T-cell (primary cell): ENCODE measurements at places on chromosomes 11 and 22.

GRCh38 chr22:42993651-42994275, 21.2 kb downstream of the PACSIN2 start:
- no peaks in the 10 kb centered on the region for H3K27me3 ChIP-seq
- peaks cover 13% of the 10 kb centered on the region for H3K4me1 ChIP-seq
- H3K4me3 ChIP-seq: no peak overlapping the region
- no peak for DNase-seq
- peaks cover 4% of the 10 kb centered on the region for H3K36me3 ChIP-seq
- no peak overlapping the region for H3K27ac ChIP-seq

DNA sequence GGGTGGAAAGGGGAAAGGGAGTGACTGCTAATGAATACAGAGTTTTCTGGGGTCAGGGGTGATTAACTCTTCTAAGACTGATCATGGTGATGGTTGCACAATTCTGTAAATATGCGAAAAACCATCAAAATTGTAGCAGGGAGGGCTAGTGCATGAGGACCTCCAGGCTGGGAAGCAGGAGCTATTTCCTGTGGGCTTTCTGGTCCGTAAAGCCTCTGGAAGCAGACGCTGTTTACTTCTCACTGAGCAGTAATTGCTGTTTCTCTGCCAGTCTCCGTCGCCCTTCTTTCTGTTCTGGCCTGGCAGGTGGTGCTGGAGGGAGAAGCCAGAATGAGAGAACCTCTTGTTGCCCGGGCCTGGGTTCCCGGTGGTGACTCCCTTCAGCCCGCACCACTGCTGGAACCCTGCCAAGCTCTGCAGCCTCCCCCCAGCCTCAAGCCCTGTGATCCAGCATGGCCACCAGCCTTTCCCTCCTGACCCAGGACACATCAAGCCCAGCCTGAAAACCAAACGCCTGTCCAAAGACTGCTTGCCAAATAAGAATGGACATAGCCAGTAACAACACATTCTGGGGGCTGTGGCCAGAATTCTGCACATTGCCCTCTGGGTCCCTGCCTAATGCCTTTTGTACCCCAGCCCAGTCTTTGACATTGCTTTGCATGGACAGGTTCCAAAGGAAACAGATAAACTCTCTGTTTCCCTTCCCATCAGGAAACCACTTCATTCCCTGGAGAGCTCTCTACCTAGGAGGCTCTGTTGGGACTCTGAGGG, 201.0 kb upstream of the NAV2 start:
- H3K36me3 ChIP-seq: no peaks in the 10 kb centered on the region
- no peak overlapping the region for H3K4me3 ChIP-seq
- H3K27me3 ChIP-seq: no peaks in the 10 kb centered on the region
- no peaks in the 10 kb centered on the region for H3K4me1 ChIP-seq

GRCh38 chr22:40050258-40050657, 55.5 kb downstream of the FAM83F start:
- no peaks in the 10 kb centered on the region for H3K36me3 ChIP-seq
- H3K27me3 ChIP-seq: no peaks in the 10 kb centered on the region
- no peak overlapping the region for H3K27ac ChIP-seq
- H3K4me1 ChIP-seq: peaks cover 64% of the 10 kb centered on the region

- H3K27ac ChIP-seq: peak overlapping the region; percentile 34
- H3K4me1 ChIP-seq: peaks cover 16% of the 10 kb centered on the region
- no peaks in the 10 kb centered on the region for H3K27me3 ChIP-seq
- H3K4me3 ChIP-seq: no peak overlapping the region
- H3K36me3 ChIP-seq: peaks cover 9% of the 10 kb centered on the region
Measured at GRCh38 chr11:57547854-57548377, 10.5 kb downstream of the SMTNL1 start.

DNA sequence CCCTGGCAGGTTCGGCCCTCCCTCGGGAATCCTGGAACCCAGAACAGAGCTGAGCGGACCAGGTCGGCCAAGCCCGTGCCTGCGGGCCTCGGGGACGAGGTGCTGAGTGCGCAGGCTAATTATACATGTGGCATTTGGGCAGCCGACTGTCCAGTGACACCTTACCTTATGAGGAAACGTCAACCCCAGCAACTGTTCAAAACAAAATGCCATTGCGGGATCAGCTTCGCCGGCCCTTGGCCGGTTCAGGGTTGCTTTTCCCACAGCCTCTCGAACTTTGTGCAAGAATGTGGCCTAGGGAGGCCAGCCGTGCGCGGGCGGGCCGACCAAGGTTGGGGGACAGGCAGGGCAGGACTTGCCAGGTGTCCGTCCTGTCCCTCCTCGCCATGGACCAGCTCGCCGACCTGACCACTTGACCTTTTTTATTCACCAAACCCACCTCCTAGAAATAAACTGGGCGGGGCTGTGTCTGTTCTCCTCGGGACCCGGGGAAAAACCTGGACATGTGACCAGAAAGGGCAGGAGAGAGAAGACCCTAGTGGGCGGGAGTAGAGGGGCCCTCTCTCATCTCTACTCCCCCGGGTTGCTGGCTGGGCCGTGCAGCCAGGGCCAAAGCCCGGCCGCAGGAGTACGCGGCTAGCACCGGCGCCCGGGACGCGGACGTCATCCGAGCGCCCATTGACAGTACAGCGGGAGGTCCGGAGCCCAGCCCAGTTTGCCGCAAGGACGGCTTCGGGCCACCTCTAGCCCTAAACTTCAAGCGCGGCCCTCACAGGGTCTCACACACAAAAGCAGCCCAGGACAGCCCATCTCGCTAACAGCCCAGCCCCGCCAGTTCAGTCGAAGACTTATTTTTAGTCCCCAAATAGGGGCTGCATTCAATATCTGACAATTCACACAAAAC, 134.3 kb upstream of the C11orf58 start:
- H3K4me3 ChIP-seq: peak overlapping the region; percentile 7
- H3K27me3 ChIP-seq: peaks cover 27% of the 10 kb centered on the region
- no peak overlapping the region for H3K27ac ChIP-seq
- H3K36me3 ChIP-seq: no peaks in the 10 kb centered on the region

GRCh38 chr11:128349650-128350299, 237.6 kb downstream of the ETS1 start:
- no peak overlapping the region for H3K27ac ChIP-seq
- DNase-seq: no peak
- H3K4me1 ChIP-seq: peaks cover 41% of the 10 kb centered on the region
- H3K27me3 ChIP-seq: no peaks in the 10 kb centered on the region
- no peaks in the 10 kb centered on the region for H3K36me3 ChIP-seq

GRCh38 chr11:60343094-60343704, 16.1 kb downstream of the MS4A6E start:
- no peaks in the 10 kb centered on the region for H3K36me3 ChIP-seq
- no peak overlapping the region for H3K27ac ChIP-seq
- no peaks in the 10 kb centered on the region for H3K4me1 ChIP-seq

GRCh38 chr11:61046833-61047232, 55.5 kb upstream of the CD5 start:
- no peaks in the 10 kb centered on the region for H3K36me3 ChIP-seq
- H3K27me3 ChIP-seq: no peaks in the 10 kb centered on the region
- no peak overlapping the region for H3K27ac ChIP-seq
- no peak for DNase-seq
- no peak overlapping the region for H3K4me3 ChIP-seq

- H3K27ac ChIP-seq: no peak overlapping the region
- no peaks in the 10 kb centered on the region for H3K36me3 ChIP-seq
- H3K27me3 ChIP-seq: no peaks in the 10 kb centered on the region
- no peaks in the 10 kb centered on the region for H3K4me1 ChIP-seq
- no peak overlapping the region for H3K4me3 ChIP-seq
Measured at GRCh38 chr11:75481922-75482606, 43.7 kb downstream of the GDPD5 start.
